ENCODE measurements at places on chromosomes 11 and 22. TPM values are rescaled to one million over a fixed set of nuclear protein-coding genes. Genes with fewer than 3 reads are reported as not detected.

Gene P4HA3
- total RNA-seq: 0.38 TPM

Gene C22orf42
- not detected for total RNA-seq

Gene MYRF
- total RNA-seq: 5.0 TPM

Gene HMOX1
- total RNA-seq: 13.6 TPM

Gene SYVN1
- 41.6 TPM for total RNA-seq

Gene DDX10
- 13.5 TPM for total RNA-seq

Gene ANGPTL5
- 1.4 TPM for total RNA-seq

Gene HTR3A
- total RNA-seq: 0.18 TPM

Gene SCARF2
- 8.3 TPM for total RNA-seq

Gene TLCD5
- 14.1 TPM for total RNA-seq

Gene OR5M3
- not detected for total RNA-seq

Gene SAA4
- total RNA-seq: 0.94 TPM

Gene MAP4K2
- total RNA-seq: 10.4 TPM

Gene GRM5
- 0.09 TPM for total RNA-seq

Gene GTSE1
- total RNA-seq: 0.94 TPM

Gene FOLR2
- total RNA-seq: 24.0 TPM

Gene TBX10
- total RNA-seq: not detected

Gene ROBO4
- 43.3 TPM for total RNA-seq

Data from left cardiac atrium (tissue), 4 donors.